ENCODE measurements at places on chromosomes 6 and 20.

- DNase-seq = no peak
Measured at GRCh38 chr6:119447921-119448320, 98.4 kb upstream of the MAN1A1 start.

DNA sequence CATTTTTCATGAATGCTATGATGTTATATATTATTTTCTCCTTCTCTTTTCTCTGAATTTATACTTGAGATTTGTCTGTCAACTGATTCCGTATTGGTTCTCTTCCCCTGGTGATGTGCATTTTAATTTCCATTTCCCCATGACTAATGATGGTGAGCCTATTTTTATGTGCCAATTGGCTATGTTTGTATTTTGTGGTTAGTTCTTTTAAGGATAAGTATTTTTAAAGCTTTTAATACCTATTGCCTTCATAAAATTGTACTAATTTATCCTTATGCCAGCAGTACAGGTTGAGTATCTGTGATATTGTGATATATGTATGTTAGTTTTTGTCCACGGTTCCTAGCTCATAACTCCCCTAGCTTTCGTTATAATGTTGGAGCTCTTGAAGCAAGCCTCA, 2.8 kb downstream of the POLH start:
- DNase-seq = no peak

- DNase-seq = no peak
Measured at GRCh38 chr6:89208551-89208950, 8.6 kb downstream of the GABRR1 start.

- DNase-seq = no peak
Measured at GRCh38 chr6:158409451-158409850, 97.2 kb downstream of the TULP4 start.

DNA sequence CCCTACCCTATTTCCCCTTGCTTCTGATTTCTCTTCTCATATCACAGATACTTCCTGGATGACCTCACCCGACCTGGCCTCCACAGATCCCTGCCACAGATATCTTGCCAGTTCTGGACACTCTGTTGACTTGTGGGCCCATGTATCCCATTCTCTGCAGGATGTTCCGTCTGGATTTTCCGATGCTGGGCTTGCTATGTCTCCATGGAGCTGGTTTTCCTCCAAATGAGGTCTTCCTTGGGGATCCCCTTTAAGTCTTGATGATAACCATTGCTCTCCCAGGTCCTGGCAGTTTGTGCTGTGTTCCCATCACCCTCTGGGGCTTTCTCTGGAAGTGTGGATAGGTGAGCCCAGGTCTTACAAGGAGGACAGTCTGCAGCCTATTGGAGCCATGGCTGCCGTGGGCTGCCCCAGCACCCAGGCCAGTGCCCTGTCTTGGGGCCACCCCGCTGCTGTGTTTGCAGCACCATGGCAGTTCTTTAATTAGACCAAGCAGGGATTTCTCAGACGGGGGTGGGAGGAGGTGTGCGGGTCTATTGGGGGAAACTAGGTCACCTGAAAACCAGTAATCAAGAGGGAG, 23.9 kb downstream of the PPP1R16B start:
- DNase-seq = no peak
